ENCODE measurements at places on chromosomes 5 and 9. TPM values are rescaled to one million over a fixed set of nuclear protein-coding genes. Genes with fewer than 3 reads are reported as not detected.

PTGES gene
- 9.5 TPM for polyA plus RNA-seq

MARCOL gene
- not detected for polyA plus RNA-seq

NUP214 gene
- 27.1 TPM for polyA plus RNA-seq

DNA sequence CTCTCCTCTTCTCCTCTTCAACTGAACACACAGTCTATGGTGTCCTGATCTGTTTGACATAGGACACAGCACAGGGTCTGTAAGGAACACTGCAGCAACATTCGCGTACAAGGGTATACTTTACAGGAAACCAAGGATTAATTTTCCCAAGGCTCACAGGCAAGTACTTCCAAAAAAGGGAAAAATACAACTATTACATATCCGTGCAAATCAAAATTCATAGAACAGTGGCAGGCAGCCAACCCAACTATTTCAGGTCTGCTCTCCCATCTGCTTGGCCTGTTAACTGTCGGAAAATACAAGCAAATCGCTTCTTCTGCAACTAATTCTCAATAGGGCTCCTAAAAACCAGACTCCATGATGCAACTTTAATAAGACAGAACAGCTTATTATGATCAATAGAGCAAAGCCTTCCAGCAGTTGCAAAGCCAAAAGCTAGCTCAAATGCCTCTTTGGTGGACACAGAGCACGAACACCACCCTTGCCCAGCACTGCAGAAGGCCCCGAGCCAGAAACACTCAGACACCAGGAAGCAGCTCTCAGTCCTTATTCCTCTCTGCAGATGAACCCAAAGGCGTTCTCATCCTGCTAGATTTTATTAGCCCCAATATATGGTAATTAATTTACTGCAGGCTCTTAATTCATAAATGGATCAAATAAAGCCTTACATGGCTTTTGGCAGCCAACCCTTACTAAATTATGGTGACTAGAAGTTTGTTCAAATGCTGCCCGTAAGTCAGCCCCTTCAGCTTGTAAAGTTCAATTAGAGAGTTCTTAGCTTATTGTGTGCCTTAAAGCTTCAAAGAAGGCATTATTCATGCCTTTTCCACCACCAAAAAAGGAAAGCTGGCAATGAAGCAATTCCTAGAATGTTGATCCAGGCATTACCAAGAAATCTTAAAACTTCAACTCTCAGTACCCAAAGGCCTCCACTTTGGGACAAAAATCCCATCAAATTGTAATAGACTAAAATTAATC is 68.8 kb downstream of the ZNF608 start:
- DNase-seq = peak; percentile 89

DNA sequence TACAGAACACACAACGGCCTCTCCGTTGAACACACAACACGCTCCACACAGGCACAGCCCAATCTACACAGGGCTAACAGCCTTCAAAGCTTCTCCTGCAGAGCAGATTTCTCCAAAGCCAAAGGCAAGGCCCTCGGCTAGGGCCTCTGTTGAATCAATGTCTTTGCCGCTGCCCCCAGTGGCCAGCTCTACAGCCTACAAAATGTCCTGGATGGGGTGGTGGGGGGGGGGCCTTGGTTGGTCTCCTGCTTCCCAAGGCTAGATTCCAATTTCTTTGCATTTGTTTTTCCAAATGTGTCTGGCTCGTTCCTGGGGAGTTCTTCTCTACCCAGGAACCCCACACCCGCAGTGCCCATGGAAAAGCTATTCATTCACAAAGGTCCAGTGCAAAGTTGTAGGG is 167.2 kb downstream of the PAX5 start:
- DNase-seq = no peak

GRCh38 chr5:13478831-13479465 is 465.5 kb downstream of the DNAH5 start:
- DNase-seq = no peak

GRCh38 chr5:56664025-56664424 is 151.3 kb upstream of the MAP3K1 start:
- no peak for DNase-seq

GRCh38 chr5:25241981-25242380 is 597.2 kb upstream of the CDH10 start:
- no peak for DNase-seq

DNA sequence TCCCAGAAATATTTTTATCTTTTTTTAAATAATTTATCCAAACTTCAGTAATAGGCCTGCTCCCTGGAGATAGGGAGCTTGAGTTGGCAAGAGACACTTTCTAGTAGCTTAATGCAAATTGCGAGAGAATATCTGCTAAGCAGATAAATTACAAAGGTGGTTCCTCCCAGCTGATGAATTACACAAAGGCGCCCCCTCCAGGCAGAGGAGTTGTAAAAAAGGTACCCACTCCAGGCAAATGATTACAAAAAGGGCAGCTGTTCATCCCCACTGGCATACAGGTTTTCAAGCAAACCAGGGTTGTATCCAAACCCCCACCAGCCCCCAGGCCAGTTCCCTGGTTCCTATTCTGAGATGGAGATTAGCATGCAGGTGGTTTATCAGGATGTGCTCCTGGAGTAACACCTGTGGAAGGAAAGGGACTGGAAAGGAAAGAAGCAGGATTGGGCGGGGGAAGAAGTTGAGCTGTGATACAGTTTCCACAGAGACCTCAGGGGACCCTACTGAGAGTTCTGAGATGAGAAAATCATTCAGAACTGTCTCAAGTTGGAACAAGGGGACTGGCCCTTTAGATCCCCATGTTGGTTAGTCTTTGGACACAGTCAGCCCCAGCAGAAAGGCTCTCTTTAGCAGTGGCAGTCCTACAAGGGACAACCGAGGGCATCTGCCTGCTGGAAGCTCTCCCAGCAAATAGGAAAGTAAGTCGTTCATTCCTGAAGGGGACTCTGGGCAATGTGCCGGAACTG is 25.5 kb downstream of the ESM1 start:
- DNase-seq = no peak

GRCh38 chr5:39447968-39448367 is 23.2 kb upstream of the DAB2 start:
- DNase-seq = no peak

- DNase-seq = no peak
These were observed 2.8 kb downstream of the LMX1B start for GRCh38 chr9:126616521-126616976.

DNA sequence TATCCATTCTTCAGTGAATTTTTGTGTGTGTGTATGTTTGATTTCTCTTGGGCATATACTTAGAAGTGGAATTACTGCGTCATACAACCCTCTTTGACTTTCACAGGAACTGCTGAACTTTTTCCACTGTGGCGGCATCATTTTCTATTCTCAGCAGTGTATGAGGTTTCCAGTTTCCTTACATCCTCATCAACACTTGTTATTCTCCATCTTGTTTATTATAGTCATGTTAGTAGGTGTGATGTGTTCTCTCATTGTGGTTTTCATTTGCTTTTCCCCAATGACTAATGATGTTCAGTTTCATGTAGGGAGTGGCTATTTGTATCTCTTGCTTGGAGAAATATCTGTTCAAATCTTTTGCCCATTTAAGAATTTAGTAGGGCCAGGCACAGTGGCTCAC is 2.6 kb downstream of the ZNF79 start:
- no peak for DNase-seq

CYLC2 gene
- not detected for polyA plus RNA-seq

- DNase-seq = no peak
These were observed 54.0 kb downstream of the ALG2 start for GRCh38 chr9:99167694-99168093.

DNA sequence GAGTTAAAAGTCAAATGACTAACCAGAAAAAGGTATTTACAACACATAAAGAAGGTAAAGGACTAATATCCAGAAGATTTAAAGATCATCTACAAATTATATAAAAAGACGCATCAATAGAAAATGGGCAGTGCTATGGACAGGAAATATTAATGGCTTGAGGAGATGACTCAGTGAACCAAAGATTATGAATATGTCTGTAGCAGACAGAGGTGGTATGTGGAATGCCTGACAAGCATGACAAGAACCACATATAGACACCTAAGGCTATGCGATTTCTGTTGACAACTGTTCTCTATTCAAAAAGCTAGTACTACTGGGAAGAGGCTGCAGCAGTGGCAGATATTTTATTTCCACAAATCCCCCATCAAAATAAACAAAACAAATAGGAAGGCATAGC is 177.0 kb upstream of the SH3GL2 start:
- no peak for DNase-seq

ELAVL2 gene
- polyA plus RNA-seq = 1.3 TPM

NTNG2 gene
- polyA plus RNA-seq = 0.25 TPM

GRCh38 chr9:126393876-126394275 is 67.2 kb downstream of the MVB12B start:
- DNase-seq = no peak

- DNase-seq = no peak
These were observed 49.5 kb upstream of the MCCC2 start for GRCh38 chr5:71537687-71538086.

DNA sequence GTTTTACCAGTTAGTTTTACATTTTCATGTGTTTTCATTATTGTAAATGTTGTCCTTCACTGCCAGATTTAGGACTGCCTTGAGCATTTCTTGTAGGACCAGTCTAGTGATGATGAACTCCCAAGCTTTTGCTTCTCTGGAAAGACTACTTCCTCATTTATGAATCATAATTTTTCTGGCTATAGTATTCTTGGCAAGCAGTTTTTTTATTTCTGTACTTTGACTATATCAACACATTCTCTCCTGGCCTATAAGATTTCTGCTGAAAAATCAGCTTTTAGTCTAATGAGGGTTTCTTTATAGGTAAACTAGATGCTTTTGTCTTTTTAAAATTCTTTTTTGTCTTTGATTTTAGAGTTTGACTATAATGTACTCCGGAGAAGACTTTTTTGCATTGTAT is 256.8 kb upstream of the GRAMD2B start:
- DNase-seq = no peak

SLCO4C1 gene
- 2.3 TPM for polyA plus RNA-seq

EGR1 gene
- 152 TPM for polyA plus RNA-seq

DNA sequence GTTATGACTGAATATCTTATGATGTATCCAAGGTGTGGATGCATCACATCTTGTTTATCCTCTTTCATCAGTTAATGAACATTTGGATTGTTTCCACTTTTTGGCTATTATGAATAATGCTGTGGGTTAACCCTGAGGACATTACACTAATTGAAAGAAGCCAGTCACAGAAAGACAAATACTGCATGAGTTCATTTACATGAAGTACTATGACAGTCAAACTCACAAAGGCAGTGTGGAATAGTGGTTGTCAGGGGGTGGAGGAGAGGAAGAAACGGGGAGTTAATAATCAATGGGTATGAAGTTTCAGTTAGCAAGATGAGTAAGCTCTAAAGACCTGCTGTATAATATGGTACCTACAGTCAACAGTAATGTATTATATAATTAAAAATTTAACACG is 409.4 kb upstream of the CTNND2 start:
- no peak for DNase-seq

PSMB7 gene
- polyA plus RNA-seq = 177 TPM

GRCh38 chr9:86116425-86116824 is 17.1 kb upstream of the GOLM1 start:
- no peak for DNase-seq

PCDHGA1 gene
- 0.58 TPM for polyA plus RNA-seq

DNA sequence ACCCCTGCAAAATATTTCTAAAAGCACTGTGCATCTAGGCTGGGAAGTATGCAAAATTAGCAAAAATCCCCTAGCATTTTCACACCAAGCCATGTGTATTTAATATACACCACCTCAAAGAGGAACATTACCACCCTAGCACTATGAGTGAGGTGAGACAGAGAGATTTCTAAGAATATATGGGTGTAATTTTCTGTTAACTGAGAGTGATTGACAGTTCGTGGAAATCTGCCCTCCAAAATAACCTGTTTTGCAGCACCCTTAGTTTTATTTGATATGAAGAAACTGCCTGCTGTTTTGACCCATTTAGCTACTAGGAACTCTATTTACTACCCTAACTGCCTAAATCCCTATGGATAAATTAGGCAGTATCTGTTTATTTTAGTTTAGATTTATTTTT is 64.2 kb upstream of the CDKN2B start:
- no peak for DNase-seq

TMEM252 gene
- 1.0 TPM for polyA plus RNA-seq

GRCh38 chr9:121133104-121133816 is 58.5 kb downstream of the CNTRL start:
- DNase-seq = no peak

DNA sequence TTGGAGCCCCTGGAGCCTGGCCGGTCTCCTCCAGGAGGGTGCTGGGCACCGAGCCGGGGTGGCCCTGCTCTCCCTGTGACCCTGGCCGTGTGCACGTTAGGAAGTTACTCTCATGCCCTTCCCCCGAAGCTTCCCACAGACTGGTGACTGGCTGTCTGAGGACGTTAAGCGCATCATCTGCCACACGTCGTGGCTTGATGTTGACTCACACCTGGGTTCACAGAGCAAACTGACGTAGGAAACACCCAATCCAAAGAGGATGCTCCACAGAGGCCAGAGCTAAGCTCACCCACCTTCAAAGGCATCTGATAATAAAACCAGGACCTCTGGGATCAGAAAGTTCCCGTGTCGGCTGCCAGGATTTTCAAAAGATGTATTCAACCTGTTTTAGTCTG is 152.9 kb upstream of the PHYKPL start:
- no peak for DNase-seq

GRCh38 chr5:54194318-54194717 is 116.1 kb downstream of the ARL15 start:
- DNase-seq = peak; percentile 58

GRCh38 chr5:113507601-113508000 is 5.9 kb upstream of the YTHDC2 start:
- DNase-seq = no peak

DNA sequence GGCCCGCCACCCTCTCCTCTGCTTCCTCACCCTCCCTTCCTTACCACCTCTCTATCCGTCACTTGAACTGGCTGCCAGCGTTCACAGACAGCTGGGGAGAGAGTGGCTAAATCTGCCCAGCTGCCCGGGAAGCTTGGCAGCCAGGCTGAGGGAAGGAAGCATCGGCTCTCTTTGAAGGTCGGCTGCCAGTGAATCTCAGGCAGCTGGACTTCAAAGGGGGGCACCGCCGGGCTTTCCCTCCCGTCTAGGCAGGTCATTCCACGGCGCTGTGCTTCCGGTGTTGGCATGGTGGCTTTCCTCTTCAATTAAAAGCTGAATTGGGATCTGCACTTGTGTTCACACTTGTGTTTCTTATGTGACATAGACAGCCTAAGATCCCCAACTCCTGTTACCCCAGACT is 174.0 kb downstream of the GDNF start:
- no peak for DNase-seq

DNA sequence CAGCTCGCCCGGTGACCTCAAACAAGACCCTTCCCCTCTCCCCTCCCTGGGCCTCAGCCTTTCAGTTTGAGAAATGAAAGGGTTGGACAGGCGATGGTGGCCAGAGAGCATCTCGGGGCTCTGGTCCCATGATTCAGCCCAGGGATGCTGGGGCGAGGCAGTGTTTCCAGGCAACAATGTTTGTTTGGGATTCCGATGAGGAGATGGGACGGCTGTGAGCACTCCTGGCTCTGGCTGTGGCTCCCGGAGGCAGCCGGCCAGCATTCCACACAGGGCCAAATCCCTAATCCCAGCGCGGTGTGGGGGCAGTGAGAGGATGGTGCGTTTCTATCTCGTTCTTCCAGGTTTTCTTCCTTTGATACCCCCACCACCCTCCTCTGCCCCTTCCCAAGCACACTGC is 66.0 kb downstream of the HMCN2 start:
- peak; percentile 85 for DNase-seq

Measured in forelimb muscle (tissue), 1 donor.